ENCODE measurements at places on chromosomes 5 and 9. TPM values are rescaled to one million over a fixed set of nuclear protein-coding genes. Genes with fewer than 3 reads are reported as not detected.

ARHGEF28 gene
- total RNA-seq = 15.9 TPM

AFF4 gene
- 27.7 TPM for total RNA-seq

PHYHD1 gene
- 6.4 TPM for total RNA-seq

IFNA10 gene
- total RNA-seq = not detected

SLC36A3 gene
- not detected for total RNA-seq

UGT3A2 gene
- total RNA-seq = not detected

ACTBL2 gene
- 1.1 TPM for total RNA-seq

PCDHB7 gene
- 0.71 TPM for total RNA-seq

NEUROG1 gene
- total RNA-seq = not detected

TXNDC8 gene
- total RNA-seq = not detected
